ENCODE measurements at places on chromosomes 5 and 9.

GRCh38 chr5:133531594-133531993 lies 80.7 kb downstream of the FSTL4 start:
- no peak for DNase-seq

DNA sequence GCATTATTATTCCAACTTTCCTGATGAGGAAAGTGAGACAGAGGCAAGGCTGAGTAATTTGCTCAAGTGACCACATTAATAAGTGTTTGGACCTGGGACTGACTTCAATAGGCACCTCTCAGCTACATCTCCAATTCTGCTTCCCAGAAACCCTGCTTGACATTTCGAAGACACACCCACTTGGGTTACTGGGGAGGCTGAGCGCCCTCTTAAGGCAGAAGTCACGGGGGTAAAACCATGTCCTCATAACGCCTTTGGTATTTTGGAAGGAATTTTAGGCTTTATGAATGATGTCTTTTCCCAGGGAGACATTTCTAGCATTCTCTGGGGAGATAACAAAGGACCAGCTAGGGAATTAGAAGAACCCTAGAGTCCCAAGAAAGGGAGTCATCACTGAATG lies 53.3 kb downstream of the TRPC7 start:
- no peak for DNase-seq

DNA sequence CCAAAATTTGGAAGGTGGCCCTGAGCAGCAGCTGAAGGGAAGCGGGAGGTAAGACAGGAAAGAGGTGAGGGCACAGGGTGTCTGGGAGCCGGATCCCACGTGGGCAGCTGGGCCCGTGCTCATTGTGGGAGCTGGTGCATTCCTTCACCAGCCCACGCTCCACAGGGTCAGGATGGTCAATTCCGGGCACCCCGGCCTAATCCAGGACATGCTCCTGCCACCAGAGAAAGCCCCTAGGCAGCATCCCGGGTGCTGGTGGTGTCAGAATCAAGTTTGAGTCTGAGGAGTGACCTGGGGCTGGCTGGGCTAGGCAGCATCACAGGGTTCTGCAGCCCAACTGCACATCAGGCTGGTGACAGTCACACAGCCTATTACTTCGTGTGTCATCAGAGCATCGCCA lies 7.1 kb upstream of the PDCD6 start:
- no peak for DNase-seq

DNA sequence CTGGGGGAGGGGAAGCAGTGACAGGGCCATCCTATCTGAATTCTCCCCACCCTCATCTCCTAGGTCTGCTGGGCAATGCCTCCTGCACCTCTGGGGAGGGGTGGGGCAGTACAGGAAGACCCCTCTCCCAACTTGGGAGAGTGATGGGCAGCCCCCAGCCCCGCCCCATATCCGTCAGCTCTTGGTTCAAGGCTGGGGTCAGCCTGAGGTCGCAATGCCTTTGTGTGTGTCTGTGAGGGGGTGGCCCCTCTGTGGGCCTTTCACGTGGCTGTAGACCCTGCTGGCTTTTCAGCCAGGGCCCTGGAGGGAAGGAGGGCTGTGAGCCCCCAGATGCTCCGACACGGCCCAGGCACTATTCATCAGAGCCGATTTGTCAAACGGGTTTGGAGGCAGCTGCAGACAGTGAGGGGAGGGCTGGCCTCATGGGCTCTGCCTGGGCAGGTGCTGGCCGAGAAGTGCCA lies 49.5 kb upstream of the RNU6ATAC start:
- DNase-seq = no peak

DNA sequence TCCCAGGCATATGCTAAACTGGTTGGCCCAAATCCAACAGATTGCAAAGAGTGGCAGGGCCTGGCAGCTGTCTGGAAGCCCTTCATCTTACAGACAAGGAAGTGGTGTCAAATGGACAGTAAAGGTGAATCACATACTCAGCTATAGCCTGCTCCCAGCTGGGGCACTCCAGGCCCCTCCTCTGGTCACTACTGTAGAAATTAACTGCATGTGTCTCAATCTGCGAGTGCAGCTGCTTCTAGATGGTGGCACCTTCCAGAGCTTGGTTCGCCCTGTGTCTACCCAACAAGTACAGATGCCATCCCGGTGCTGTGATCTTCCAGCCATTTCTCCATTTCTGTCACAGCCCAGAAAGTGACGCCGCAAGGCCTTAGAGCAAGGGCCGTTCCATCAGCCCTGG lies 50.2 kb downstream of the OTULIN start:
- DNase-seq = no peak

DNA sequence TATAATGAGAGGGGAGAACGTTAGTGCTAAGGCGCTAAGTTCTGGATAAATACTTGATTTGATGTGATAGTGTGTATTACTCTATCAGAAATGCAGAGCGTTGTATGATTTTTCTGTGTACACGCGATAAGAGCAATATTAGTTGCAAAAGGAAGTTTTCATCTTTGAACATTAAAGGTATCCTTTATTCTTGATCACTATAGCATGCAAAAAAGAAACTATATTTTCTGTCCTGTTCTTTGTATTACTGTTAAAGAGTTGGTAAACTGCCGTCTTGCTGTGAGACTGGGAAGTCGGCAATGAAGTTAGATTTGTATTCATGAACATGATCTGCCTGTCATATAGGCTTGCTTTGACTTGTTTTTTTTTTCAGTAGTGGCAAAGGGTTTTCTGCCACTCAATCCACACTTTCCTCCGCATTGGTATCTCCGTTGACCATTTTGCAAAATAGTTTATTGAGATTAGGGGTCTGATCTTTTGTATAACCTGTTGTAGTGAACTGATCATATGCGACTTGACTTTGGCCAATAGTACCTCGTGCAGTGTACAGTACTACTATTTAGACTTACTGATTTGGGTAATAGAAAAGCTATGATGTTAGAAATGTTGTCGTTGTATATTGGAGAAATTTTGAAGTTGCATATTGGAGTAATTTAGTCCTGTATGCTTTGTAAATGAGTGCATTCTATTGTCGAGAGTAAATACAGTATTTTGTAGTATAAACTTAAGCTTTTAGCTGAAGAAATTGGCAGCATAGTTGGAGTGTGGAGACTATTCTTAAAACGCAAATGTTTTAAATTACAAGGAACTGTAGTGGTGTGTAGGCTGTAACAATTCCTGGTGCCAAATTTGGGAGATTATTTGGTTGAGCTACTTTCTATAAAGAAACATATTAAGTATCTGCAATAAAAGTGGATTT lies 1.7 kb downstream of the DENND4C start:
- DNase-seq = peak; percentile 42

All from hematopoietic multipotent progenitor cell treated with erythropoietin and hydrocortisone succinate and interleukin-3 and kit ligand, for 8 days (in vitro differentiated cells).